ENCODE measurements at places on chromosomes 11 and 22. TPM values are rescaled to one million over a fixed set of nuclear protein-coding genes. Genes with fewer than 3 reads are reported as not detected.

Gene MUC15
- total RNA-seq = 5.2 TPM

Gene SCARF2
- total RNA-seq = 3.0 TPM

Gene OR4D5
- not detected for total RNA-seq

Gene FAT3
- total RNA-seq = under 0.01 TPM

Gene SMIM38
- total RNA-seq = not detected

Gene MOV10L1
- total RNA-seq = 0.07 TPM

Gene UBQLNL
- not detected for total RNA-seq

Gene SSTR3
- not detected for total RNA-seq

Gene CASP12
- total RNA-seq = not detected

Gene MAJIN
- not detected for total RNA-seq

Gene HOATZ
- not detected for total RNA-seq

Gene COA4
- 124 TPM for total RNA-seq

Gene GLYAT
- total RNA-seq = not detected

Gene OR5P2
- not detected for total RNA-seq

Gene DNAJB7
- total RNA-seq = not detected

Gene MIAT
- 0.37 TPM for total RNA-seq

Gene CBLIF
- not detected for total RNA-seq

Gene RFPL3
- not detected for total RNA-seq

Gene FREY1
- 0.21 TPM for total RNA-seq

Gene OR51I1
- total RNA-seq = not detected

Gene HORMAD2
- not detected for total RNA-seq

Gene CCDC90B
- 37.2 TPM for total RNA-seq

Gene FGF19
- not detected for total RNA-seq

Gene HBD
- total RNA-seq = not detected

Gene RAB3IL1
- total RNA-seq = not detected

Gene SLC22A6
- not detected for total RNA-seq

Gene COMMD9
- total RNA-seq = 46.8 TPM

Gene P2RY2
- total RNA-seq = 46.1 TPM

Gene SELENOM
- total RNA-seq = 31.0 TPM

Gene SLC1A2
- total RNA-seq = not detected

Gene MRGPRF
- 0.37 TPM for total RNA-seq

Gene NFAM1
- not detected for total RNA-seq

Gene ZNHIT2
- total RNA-seq = 28.4 TPM

Gene OR6X1
- total RNA-seq = not detected

Gene GVQW3
- total RNA-seq = 0.28 TPM

Gene CASP1
- total RNA-seq = 17.7 TPM

Gene RTN4RL2
- total RNA-seq = 0.14 TPM

Gene P2RY6
- 0.21 TPM for total RNA-seq

Gene SEC14L6
- not detected for total RNA-seq

Gene KRTAP5-11
- not detected for total RNA-seq

Gene HEPN1
- total RNA-seq = not detected

Gene ARHGAP42
- total RNA-seq = 1.6 TPM

Gene ZNF70
- total RNA-seq = 1.6 TPM

Gene SHANK3
- 1.8 TPM for total RNA-seq

Gene TSPAN18
- 0.84 TPM for total RNA-seq

Gene CCDC15
- total RNA-seq = 2.5 TPM

Gene CYTH4
- 0.21 TPM for total RNA-seq

Gene TRIOBP
- total RNA-seq = 49.2 TPM

Gene OR2AG2
- total RNA-seq = 0.07 TPM

Gene HSPB2
- not detected for total RNA-seq

Gene IGSF9B
- 0.92 TPM for total RNA-seq

Gene GCAT
- 38.1 TPM for total RNA-seq

Gene C22orf31
- not detected for total RNA-seq

Gene ACAD8
- total RNA-seq = 16.6 TPM

Gene KDELR3
- total RNA-seq = 5.8 TPM

Gene MPZL3
- total RNA-seq = 16.5 TPM

Gene DEFB131B
- total RNA-seq = not detected

Gene OR52A5
- total RNA-seq = not detected

Gene CALCA
- total RNA-seq = not detected
